ENCODE measurements at places on chromosomes 3 and 15. TPM values are rescaled to one million over a fixed set of nuclear protein-coding genes. Genes with fewer than 3 reads are reported as not detected.

- peaks cover 9% of the 10 kb centered on the region for H3K27me3 ChIP-seq
- H3K36me3 ChIP-seq, result no peaks in the 10 kb centered on the region
- peak overlapping the region; percentile 58 for H3K27ac ChIP-seq
- H3K4me3 ChIP-seq, result peak overlapping the region; percentile 32
Observed at GRCh38 chr15:98547741-98548138, 100.6 kb upstream of the IGF1R start.

RBMS3 gene
- 2.8 TPM for total RNA-seq

FAM81A gene
- total RNA-seq, result 18.8 TPM

DNA sequence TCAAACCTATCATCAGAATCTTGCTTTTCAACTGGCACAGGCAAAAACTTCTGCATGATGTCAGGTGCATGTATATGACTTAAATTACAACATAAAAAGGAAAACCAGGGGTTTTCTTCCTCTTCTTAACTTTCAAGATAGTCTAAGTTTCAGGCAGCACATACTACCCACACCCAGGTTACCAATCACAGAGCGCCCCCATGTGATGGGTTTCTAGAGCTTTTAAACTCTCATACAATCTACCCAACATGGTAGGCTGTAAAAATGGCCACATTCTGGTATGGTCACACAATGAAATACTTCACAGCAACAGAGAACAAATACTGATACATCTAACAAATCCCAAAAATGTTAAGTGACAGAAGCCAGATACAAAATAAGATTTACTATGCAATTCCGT is 7.4 kb downstream of the MESD start:
- no peak overlapping the region for H3K4me3 ChIP-seq
- no peak overlapping the region for H3K27ac ChIP-seq
- DNase-seq, result no peak
- no peaks in the 10 kb centered on the region for H3K27me3 ChIP-seq
- peaks cover 5% of the 10 kb centered on the region for H3K36me3 ChIP-seq

CFAP161 gene
- total RNA-seq, result 0.21 TPM

MOBP gene
- total RNA-seq, result 0.72 TPM

- no peak overlapping the region for H3K4me3 ChIP-seq
- DNase-seq, result no peak
- no peaks in the 10 kb centered on the region for H3K27me3 ChIP-seq
- no peaks in the 10 kb centered on the region for H3K4me1 ChIP-seq
Observed at GRCh38 chr3:93923006-93923405, 50.7 kb downstream of the PROS1 start.

GRCh38 chr15:57444877-57445513 is 68.7 kb downstream of the CGNL1 start:
- H3K36me3 ChIP-seq, result no peaks in the 10 kb centered on the region
- no peak for DNase-seq
- H3K27ac ChIP-seq, result no peak overlapping the region

DNA sequence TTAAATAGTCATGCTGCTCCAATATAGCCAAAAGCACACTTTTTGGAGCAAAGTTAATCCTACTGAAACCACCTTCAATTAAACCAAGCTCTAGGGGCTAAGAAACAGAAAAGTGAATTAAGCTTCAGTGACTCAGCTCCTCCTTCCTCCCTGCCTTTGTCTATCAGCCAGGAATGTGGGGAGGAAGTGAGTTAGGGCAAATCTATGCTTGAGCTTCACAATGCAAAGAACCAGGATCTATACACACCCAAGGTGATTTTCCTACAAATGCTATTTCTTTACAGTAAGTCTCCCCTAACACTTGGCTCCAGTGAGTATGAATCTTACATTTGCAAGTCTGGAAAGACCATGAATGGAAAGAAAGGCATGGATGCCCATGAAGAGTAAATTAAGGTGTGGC is 212.1 kb downstream of the P3H2 start:
- DNase-seq, result no peak
- no peaks in the 10 kb centered on the region for H3K4me1 ChIP-seq
- no peak overlapping the region for H3K27ac ChIP-seq
- no peaks in the 10 kb centered on the region for H3K27me3 ChIP-seq

CSK gene
- total RNA-seq, result 126 TPM

- H3K4me1 ChIP-seq, result no peaks in the 10 kb centered on the region
- H3K27ac ChIP-seq, result no peak overlapping the region
- H3K36me3 ChIP-seq, result no peaks in the 10 kb centered on the region
- H3K27me3 ChIP-seq, result no peaks in the 10 kb centered on the region
- no peak overlapping the region for H3K4me3 ChIP-seq
Observed at GRCh38 chr3:127210654-127210943, 17.7 kb downstream of the PRR23E start.

CGNL1 gene
- 4.7 TPM for total RNA-seq

SCN11A gene
- total RNA-seq, result 0.05 TPM

DNA sequence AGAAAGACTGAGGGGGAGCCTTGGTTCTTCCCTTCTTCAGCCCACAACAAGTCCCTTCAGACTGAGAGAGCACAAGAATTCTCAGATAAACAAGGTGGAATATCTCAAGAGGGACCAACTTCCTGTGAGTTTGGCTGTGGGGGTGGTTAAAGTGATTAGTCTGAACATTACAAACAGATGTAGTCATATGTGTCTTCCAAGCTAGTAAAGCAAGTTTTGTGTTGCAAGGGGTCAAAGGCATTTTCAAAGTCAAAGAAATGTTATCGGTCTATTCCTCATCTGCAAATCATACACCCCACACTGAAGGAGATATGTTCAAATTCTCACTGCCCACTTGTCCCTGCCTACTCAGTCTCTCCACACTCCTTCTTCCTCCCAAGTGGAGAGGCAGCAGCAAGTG is 242.5 kb downstream of the FAM43A start:
- no peak for DNase-seq
- H3K4me1 ChIP-seq, result no peaks in the 10 kb centered on the region
- no peak overlapping the region for H3K4me3 ChIP-seq

DNA sequence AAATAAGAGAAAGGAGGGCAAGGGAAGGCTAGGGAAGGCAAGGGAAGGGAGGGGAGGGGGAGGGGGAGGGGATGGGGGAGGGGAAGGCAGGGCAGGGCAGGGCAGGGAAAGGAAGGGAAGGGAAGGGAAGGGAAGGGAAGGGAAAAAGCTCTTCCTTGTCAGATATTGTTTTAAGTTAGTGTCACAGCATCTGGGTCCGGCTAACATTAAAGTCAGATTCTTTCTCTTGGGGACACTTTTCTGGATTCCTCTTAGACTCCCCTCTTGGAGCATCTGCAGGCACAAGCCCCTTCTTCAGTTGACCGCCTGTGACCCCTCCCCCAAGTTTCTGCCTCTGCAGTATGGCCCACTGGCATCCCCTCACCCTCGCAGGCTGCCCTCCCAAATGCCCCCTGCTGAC is 26.0 kb downstream of the BFSP2 start:
- no peak for DNase-seq
- no peaks in the 10 kb centered on the region for H3K4me1 ChIP-seq
- H3K36me3 ChIP-seq, result no peaks in the 10 kb centered on the region
- no peaks in the 10 kb centered on the region for H3K27me3 ChIP-seq
- H3K4me3 ChIP-seq, result no peak overlapping the region
